BJ (cell line): ENCODE measurements at places on chromosomes 6 and 20. TPM values are rescaled to one million over a fixed set of nuclear protein-coding genes. Genes with fewer than 3 reads are reported as not detected.

The TRIM31 gene
- polyA plus RNA-seq = not detected in 2 replicates

The MEP1A gene
- polyA plus RNA-seq = not detected in 2 replicates

The ADGRF5 gene
- not detected in 2 replicates for polyA plus RNA-seq

The SDC4 gene
- polyA plus RNA-seq = 147 and 153 TPM in 2 replicates

The KCNS1 gene
- polyA plus RNA-seq = 0.64 and 0.74 TPM in 2 replicates
